Activated CD4-positive, alpha-beta memory T cell treated with anti-CD3 and anti-CD28 coated beads, Interleukin-2, amount 10 ng/mL, durations not matched to agents 7 days and 5 days (primary cell): ENCODE measurements at places on chromosomes 5 and 9. TPM values are rescaled to one million over a fixed set of nuclear protein-coding genes. Genes with fewer than 3 reads are reported as not detected.

- no peak overlapping the region for H3K27ac ChIP-seq
- H3K27me3 ChIP-seq, result no peaks in the 10 kb centered on the region
- no peak for DNase-seq
These were observed 101.1 kb downstream of the RGS3 start for GRCh38 chr9:113564498-113565237.

DNA sequence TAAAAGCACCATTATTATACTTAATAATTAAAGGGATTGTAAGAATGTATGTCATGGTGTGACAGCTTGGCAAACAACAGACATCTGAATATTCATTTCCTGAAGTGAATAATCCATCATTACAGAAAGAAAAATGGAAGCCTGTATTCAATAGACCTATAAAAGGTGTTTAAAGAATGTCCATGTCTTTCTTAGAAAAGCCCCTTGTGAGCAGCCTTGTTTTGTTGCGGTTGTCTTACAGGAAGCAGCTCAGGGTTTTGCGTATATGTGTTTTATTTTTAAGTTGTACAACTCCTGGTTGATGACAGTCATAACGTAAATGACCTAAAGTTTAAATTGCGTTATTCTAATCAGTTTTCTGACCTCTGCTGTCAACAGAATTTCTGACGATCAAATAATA, 53.8 kb downstream of the CAST start:
- H3K36me3 ChIP-seq, result peaks cover 27% of the 10 kb centered on the region
- DNase-seq, result no peak
- H3K27ac ChIP-seq, result no peak overlapping the region
- H3K27me3 ChIP-seq, result no peaks in the 10 kb centered on the region
- H3K4me1 ChIP-seq, result peaks cover 24% of the 10 kb centered on the region

DNA sequence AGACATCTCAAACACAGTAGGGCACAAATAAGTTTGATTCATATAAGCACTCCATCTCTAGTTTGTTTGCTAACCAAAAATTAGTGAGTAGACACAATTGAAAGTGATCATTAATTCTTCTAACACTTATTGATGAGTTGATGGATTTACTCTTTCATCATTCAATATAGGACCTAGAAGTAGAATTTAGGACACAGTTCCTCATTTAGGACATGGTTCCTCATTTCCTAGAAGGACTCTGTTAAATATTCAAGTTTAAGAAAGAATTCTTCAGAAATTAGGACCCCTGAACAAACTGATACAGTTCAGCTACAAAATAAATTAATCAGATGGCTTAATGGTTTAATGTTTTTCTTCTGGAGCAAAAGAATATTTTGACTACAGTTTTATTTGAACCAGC, 143.5 kb upstream of the PRR16 start:
- no peak overlapping the region for H3K27ac ChIP-seq
- H3K4me1 ChIP-seq, result no peaks in the 10 kb centered on the region
- no peaks in the 10 kb centered on the region for H3K27me3 ChIP-seq
- H3K36me3 ChIP-seq, result no peaks in the 10 kb centered on the region
- H3K4me3 ChIP-seq, result no peak overlapping the region

GRCh38 chr5:82820188-82820587, 257.0 kb downstream of the TMEM167A start:
- H3K4me1 ChIP-seq, result peaks cover 13% of the 10 kb centered on the region
- H3K36me3 ChIP-seq, result no peaks in the 10 kb centered on the region
- DNase-seq, result no peak
- H3K27ac ChIP-seq, result no peak overlapping the region
- peaks cover 1% of the 10 kb centered on the region for H3K27me3 ChIP-seq
- H3K4me3 ChIP-seq, result no peak overlapping the region

- no peak overlapping the region for H3K4me3 ChIP-seq
- H3K4me1 ChIP-seq, result no peaks in the 10 kb centered on the region
- DNase-seq, result no peak
- no peak overlapping the region for H3K27ac ChIP-seq
These were observed 1013.6 kb downstream of the CDH9 start for GRCh38 chr5:26024774-26025173.

DNA sequence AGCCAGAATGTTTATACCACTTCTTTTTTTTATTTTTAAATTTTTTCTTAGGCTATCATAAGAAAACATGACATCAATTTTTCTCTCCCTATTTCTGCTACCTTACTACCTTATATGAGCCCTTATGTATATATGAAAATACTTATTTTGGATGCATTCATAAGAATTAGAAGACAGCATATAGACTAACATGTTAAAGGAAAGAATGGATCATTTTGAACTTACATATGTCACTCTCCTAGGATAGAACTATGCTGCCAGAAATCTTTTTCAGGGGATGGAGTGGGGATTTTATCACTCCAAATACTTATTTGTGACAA, 51.8 kb downstream of the SNX24 start:
- H3K27me3 ChIP-seq, result no peaks in the 10 kb centered on the region
- no peak for DNase-seq
- H3K4me3 ChIP-seq, result no peak overlapping the region

- peaks cover 17% of the 10 kb centered on the region for H3K36me3 ChIP-seq
- H3K4me1 ChIP-seq, result peaks cover 23% of the 10 kb centered on the region
- peak overlapping the region; percentile 65 for H3K4me3 ChIP-seq
- DNase-seq, result peak; percentile 34
- peaks cover 4% of the 10 kb centered on the region for H3K27me3 ChIP-seq
These were observed 29.2 kb downstream of the EXOC3 start for GRCh38 chr5:472076-472655.

- H3K27me3 ChIP-seq, result no peaks in the 10 kb centered on the region
- H3K4me1 ChIP-seq, result peaks cover 36% of the 10 kb centered on the region
- peaks cover 52% of the 10 kb centered on the region for H3K36me3 ChIP-seq
- H3K27ac ChIP-seq, result no peak overlapping the region
These were observed 6.1 kb downstream of the ZDHHC21 start for GRCh38 chr9:14687042-14687719.

- H3K4me3 ChIP-seq, result no peak within 1 kb of the TSS
- no peaks in the 10 kb centered on the region for H3K36me3 ChIP-seq
- H3K27ac ChIP-seq, result peak within 1 kb of the TSS; percentile 44
These were observed at the start of gene IL3 for GRCh38 chr5:132060501-132061161. IL3 (plus strand) TSS chr5:132060655; CDS start chr5:132060707, 52 bp downstream.

DNA sequence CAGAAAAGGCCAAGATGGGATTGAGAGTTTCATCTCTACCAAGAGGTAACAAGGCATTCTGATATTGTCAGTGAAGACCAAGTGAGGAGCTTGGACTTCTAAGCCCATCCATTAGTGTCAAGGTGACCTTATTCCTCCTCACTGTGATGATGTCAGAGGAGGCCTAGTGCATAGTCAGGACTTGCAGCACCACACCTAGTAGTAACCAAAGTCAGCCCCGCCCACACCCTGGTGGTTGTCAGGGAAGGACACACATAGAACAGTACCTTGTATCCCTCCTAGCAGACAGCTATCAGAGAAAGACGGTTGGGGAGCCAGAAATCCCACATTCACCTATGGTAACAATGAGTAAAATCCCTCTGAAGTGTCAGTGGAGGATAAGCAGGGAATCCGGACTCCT, 111.7 kb downstream of the AP3B1 start:
- peaks cover 21% of the 10 kb centered on the region for H3K36me3 ChIP-seq
- peaks cover 4% of the 10 kb centered on the region for H3K4me1 ChIP-seq
- H3K27me3 ChIP-seq, result no peaks in the 10 kb centered on the region
- H3K27ac ChIP-seq, result no peak overlapping the region
- peak; percentile 18 for DNase-seq

GRCh38 chr9:89916001-89916597, 311.3 kb downstream of the GADD45G start:
- H3K27me3 ChIP-seq, result peaks cover 22% of the 10 kb centered on the region
- H3K4me3 ChIP-seq, result no peak overlapping the region
- H3K4me1 ChIP-seq, result peaks cover 4% of the 10 kb centered on the region
- H3K27ac ChIP-seq, result no peak overlapping the region
- no peaks in the 10 kb centered on the region for H3K36me3 ChIP-seq

- H3K27me3 ChIP-seq, result no peaks in the 10 kb centered on the region
- no peak for DNase-seq
- H3K4me3 ChIP-seq, result no peak overlapping the region
- H3K27ac ChIP-seq, result no peak overlapping the region
- H3K36me3 ChIP-seq, result no peaks in the 10 kb centered on the region
- peaks cover 17% of the 10 kb centered on the region for H3K4me1 ChIP-seq
These were observed 50.6 kb downstream of the SIL1 start for GRCh38 chr5:139147483-139148087.

- H3K27me3 ChIP-seq, result peaks cover 5% of the 10 kb centered on the region
- no peak overlapping the region for H3K27ac ChIP-seq
- peaks cover 17% of the 10 kb centered on the region for H3K36me3 ChIP-seq
- no peak overlapping the region for H3K4me3 ChIP-seq
- no peak for DNase-seq
- peaks cover 49% of the 10 kb centered on the region for H3K4me1 ChIP-seq
These were observed 64.5 kb upstream of the TGFBR1 start for GRCh38 chr9:99040251-99040900.

DNA sequence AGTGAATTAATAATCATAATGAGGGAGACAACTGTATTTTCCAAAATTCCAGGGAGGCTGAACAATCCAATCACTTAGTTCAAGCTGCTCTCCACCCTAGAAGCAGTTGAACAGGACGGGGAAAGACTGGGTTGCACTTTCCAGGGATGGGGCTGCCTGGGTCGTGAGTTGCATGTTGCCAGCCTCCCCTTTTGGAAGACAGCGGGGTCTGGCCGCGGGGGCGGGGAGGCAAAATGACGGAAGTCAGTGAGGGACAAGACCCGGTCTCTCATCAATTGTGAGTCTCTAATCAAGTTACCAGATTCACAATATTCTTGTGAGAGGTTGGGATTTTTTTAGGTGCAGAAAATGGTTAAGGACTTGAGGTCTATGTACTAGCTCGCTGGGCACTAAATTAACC, 484.1 kb downstream of the ZSWIM6 start:
- peaks cover 5% of the 10 kb centered on the region for H3K27me3 ChIP-seq
- no peak for DNase-seq
- no peaks in the 10 kb centered on the region for H3K36me3 ChIP-seq

Gene NPR2
- total RNA-seq, result 8.5 TPM

Gene NKD2
- total RNA-seq, result 3.6 TPM

Gene SLC34A3
- not detected for total RNA-seq

Gene BRD3OS
- 10.3 TPM for total RNA-seq

Gene ANXA6
- total RNA-seq, result 606 TPM

Gene ARHGEF37
- 1.1 TPM for total RNA-seq

Gene TAF11L10
- not detected for total RNA-seq

Gene F2R
- 35.0 TPM for total RNA-seq

Gene EIF4E1B
- not detected for total RNA-seq
